ENCODE measurements at places on chromosomes 3 and 15. TPM values are rescaled to one million over a fixed set of nuclear protein-coding genes. Genes with fewer than 3 reads are reported as not detected.

Gene PLA2G4D
- not detected for polyA plus RNA-seq

Gene BMF
- polyA plus RNA-seq = 3.8 TPM

Gene CATSPER2
- 4.5 TPM for polyA plus RNA-seq

Gene CASR
- 0.03 TPM for polyA plus RNA-seq

Gene EBLN2
- 0.19 TPM for polyA plus RNA-seq

Gene SYNPR
- 0.13 TPM for polyA plus RNA-seq

Gene SLC7A14
- polyA plus RNA-seq = not detected

Gene BTLA
- polyA plus RNA-seq = not detected

Measured in stomach (tissue), 19 donors.